ENCODE measurements at places on chromosomes 2 and 18.

- no peak for DNase-seq
Measured at GRCh38 chr2:179917272-179917671, 55.9 kb upstream of the ZNF385B start.

DNA sequence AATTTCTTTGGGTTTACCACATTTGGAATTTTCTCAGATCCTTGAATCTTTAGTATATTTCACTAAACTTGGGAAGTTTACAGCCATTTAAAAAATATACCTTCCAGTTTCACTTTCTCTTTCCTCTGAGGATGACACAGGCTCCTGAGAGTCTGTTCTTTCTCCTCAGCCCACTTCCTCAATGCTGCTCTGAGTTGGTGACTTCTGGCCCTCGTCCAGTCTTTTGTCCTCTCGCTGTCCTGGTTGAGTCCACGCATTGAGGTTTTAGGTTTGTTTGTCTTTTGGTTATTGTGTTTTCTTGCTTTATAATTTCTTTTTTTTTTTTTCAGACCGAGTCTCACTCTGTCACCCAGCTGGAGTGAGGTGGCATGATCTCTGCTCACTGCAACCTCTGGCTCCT is 40.7 kb upstream of the GALR1 start:
- no peak for DNase-seq

GRCh38 chr2:122737429-122738077 is 982.1 kb downstream of the TSN start:
- DNase-seq: no peak

- DNase-seq: no peak
Measured at GRCh38 chr18:74526488-74526887, 7.8 kb upstream of the CNDP1 start.
